Forelimb muscle (tissue), 1 donor: ENCODE measurements at places on chromosomes 2 and 18. TPM values are rescaled to one million over a fixed set of nuclear protein-coding genes. Genes with fewer than 3 reads are reported as not detected.

TUBA3E gene
- not detected for polyA plus RNA-seq

PPM1B gene
- polyA plus RNA-seq, result 31.1 TPM

SERPINB12 gene
- polyA plus RNA-seq, result 0.53 TPM

DSC3 gene
- polyA plus RNA-seq, result 0.34 TPM

MXD1 gene
- polyA plus RNA-seq, result 4.7 TPM

GALNT5 gene
- polyA plus RNA-seq, result 1.9 TPM

RELCH gene
- polyA plus RNA-seq, result 16.1 TPM

PDE11A gene
- 1.00 TPM for polyA plus RNA-seq

GNAL gene
- 1.1 TPM for polyA plus RNA-seq

XIRP2 gene
- 201 TPM for polyA plus RNA-seq

RNU2-63P gene
- not detected for polyA plus RNA-seq

IL1RN gene
- 0.49 TPM for polyA plus RNA-seq

SCG2 gene
- polyA plus RNA-seq, result 0.08 TPM

CKAP2L gene
- polyA plus RNA-seq, result 6.4 TPM

IL1RL1 gene
- polyA plus RNA-seq, result 0.35 TPM

GRCh38 chr2:197782126-197782525, 3.0 kb downstream of the BOLL start:
- no peak for DNase-seq

- no peak for DNase-seq
Observed at GRCh38 chr2:225842939-225843338, 443.4 kb downstream of the NYAP2 start.

DNA sequence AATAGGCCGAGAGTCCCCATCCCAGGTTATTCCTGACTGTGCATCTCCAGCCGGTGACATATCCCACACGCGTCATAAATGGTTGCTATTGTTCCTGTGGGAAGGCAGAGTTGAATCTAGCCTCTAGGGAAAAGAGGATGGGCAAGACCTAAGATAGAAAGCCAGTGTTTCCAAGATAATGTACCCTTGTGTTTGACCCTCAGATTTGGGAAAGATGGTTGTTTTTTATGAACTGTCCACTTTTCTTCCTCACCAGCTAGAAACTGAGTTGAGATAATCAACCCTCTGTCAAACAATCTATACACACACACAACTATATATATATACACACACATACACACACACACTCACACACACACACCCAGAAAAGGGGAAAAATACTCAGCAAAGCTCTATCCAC, 131.0 kb downstream of the PRKCE start:
- DNase-seq, result no peak

DNA sequence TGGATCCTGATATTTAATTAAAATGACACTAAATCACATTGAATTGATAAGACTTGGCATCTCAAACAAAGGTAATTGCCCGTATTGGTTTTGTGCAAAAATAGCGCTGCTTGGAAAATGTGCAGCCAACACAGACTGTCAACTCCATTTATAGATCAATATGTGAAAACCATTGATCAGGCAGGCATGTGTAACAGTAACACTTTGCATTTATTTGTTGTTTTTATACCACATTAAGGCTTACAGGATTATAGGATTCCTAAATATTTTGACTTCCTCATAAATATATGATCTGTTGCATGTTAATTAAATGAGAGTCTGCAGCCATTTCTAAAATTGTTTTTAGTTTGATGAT, 30.2 kb downstream of the ARHGAP15 start:
- no peak for DNase-seq

GRCh38 chr2:133817680-133818566, 249.7 kb upstream of the NCKAP5 start:
- no peak for DNase-seq

DNA sequence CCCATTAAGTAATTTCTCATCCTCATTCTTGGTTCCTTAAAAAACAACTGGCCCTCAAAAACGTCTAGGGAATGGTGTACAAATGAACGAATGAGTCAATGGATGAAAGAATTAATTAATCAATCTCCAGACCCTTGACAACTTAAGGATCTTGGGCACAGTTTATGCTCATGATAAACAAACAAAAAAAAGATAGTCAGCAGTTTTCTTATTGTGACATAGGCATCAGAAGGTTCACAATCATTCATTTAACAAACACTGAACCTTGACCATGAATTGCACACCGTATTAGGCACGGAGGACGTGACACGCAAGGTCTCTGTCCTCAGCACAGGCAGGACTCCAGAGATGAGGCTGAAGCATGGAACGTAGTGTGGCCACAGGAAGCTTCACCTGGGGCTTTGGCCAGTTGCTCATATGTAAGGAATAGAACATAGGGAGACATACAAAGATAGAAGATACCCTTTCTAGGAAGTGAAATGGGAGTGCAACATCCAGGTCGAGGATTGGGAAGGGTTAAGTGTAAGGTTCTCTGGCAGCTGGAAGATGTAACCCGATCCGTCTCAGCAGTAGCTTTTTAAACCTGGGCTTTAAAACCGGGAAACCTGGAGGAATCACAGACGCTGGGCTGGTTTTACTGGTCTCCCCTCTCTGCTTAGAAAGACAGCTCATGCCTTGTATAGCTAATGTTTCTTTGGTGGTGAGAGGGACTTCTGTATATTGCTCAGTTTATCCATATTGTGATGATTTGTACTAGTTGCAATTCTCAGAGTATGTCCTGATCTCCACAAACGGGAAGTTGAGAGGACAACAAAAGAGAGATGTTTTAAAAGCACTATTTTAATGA, 8.9 kb upstream of the LTBP1 start:
- DNase-seq, result no peak

DNA sequence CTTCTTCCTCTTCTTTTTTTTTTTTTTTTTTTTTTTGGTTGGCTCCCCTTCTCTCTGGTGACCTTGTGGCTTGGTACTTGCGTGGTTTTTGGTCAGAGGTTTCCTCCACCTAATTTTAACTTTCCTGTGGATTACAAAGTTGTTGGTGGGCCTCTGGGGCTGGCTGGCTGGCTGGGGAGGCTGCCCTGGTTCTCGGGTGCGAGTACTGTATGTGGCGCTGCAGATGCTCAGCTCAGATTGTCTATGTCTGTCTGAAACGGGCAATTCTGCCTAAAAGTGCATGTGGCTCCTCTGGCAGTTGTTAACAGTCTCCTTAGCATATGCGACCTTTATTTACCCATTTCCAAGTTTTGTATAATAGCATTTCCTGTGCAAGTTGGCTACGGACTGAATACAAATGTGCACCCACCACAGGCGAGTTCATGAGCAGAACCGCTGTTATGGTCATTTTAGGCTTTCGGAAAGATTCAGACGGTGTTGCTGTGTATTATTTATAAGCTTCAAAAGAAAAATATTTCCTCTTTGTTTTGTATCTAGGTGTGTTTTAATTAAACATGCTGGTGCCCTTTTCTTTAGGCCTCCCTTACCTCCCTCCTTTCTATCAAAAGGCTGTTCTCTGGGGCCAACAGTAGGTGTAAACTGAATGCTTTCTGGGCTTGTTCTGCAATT, 4.4 kb downstream of the TBR1 start:
- DNase-seq, result no peak

GRCh38 chr2:16005816-16006536, 65.6 kb downstream of the MYCN start:
- DNase-seq, result no peak

GRCh38 chr2:70886541-70886987, 49.1 kb upstream of the ATP6V1B1 start:
- no peak for DNase-seq

DNA sequence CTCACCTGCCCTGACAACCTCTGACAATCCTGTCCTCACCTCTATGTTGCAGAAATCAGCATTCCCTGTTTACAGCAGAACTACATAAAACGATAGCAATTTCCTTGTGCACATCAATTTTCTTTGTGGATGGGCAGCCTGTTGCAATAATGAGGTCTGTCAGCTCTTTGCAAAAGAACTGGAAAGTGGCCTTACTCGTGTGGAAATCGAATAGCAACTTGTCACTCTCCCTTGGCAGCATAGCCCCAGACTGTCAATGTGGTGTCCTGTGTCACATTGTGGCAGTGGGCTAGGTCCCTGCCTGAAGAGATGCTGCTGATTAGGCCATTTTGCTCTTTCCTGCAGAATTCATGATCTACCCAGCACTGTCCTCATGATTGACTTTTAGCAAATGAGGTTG, 531.9 kb downstream of the CCDC85A start:
- no peak for DNase-seq

GRCh38 chr2:6784291-6784690, 81.4 kb downstream of the CMPK2 start:
- no peak for DNase-seq

- no peak for DNase-seq
Observed at GRCh38 chr2:211766689-211767088, 771.9 kb downstream of the ERBB4 start.

- DNase-seq, result no peak
Observed at GRCh38 chr2:149021761-149022160, 16.7 kb upstream of the LYPD6B start.

GRCh38 chr2:40123746-40124145, 328.1 kb downstream of the SLC8A1 start:
- DNase-seq, result no peak

GRCh38 chr2:237314198-237314597, 99.8 kb downstream of the COL6A3 start:
- DNase-seq, result no peak

- DNase-seq, result no peak
Observed at GRCh38 chr2:18932853-18933252, 343.5 kb upstream of the NT5C1B start.

DNA sequence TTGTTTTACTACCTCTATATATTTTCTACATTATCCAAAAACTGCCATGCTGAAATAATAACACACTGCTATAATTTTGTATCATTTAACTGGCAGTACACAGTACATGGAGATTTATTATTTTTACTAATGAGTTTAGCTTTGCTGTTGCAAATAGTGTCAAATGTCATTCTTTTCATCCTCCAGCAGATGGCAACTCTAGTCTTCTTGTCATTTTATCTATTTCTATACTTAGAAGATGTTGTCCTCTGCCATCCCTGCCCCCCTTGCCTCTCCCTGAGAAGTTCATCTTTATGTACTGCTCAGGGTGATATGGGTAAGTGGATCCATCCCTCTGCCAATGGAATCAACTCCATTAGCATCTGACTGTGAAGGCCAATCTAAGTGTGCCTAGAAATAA, 21.7 kb upstream of the LRRTM1 start:
- no peak for DNase-seq

GRCh38 chr2:109379507-109379906, 234.3 kb downstream of the SEPTIN10 start:
- no peak for DNase-seq

DNA sequence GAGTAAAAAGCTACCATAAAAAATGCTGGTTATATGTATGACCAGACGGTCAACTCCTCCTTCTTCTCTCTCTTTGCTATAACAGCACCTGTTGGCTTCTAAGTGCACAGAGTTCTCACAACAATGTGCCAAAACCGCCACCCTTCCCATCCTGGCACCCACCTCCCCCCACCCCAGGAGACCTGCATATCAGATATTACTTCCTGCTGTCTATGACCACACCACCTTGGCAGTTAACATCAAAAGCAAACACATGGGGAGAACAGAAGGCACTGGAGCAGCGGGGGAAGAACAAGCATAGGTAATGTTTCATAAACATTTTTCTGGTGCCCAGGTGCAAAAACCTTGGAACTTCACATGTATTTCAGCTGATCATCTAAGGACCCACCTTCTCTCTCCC, 15.5 kb downstream of the SPRED2 start:
- DNase-seq, result no peak

- no peak for DNase-seq
Observed at GRCh38 chr2:111239581-111240249, 119.0 kb downstream of the BCL2L11 start.

DNA sequence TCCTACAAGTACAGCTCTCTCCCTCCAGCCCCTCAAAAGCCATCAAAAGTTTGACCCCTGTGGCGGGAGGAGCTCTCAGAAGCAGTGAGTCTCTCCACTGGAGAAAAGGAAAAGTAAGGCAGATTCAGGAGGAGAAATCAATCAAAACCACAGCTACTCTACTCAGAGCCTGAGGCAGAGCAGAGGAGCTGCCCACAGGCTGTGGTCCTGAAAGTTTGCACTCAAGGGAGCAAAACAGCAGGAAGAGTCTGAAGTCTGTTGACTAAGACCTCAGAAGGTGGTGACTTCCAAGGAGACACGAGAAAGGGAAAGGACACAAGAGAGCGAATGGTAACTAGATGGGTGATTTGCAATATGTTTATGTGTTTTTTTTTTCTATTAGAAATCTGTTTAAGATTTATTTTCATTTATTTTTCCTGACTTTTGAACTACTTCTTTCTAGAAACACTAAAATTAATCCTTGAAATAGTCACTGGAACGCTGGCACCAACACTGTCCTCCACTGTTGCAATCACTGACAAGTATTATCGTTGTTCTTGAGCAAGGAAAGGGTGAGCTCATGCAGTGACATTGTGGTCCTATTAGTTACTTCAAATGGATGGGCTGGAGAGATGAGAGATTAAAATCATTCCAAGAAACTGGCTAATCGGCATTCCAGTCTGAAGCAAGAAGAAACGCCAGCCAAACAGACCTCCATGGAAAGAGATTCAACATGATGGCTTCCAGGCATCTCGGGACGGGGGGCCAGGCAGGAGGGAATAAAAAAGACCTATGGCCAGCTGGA, 35.8 kb downstream of the PID1 start:
- DNase-seq, result no peak

DNA sequence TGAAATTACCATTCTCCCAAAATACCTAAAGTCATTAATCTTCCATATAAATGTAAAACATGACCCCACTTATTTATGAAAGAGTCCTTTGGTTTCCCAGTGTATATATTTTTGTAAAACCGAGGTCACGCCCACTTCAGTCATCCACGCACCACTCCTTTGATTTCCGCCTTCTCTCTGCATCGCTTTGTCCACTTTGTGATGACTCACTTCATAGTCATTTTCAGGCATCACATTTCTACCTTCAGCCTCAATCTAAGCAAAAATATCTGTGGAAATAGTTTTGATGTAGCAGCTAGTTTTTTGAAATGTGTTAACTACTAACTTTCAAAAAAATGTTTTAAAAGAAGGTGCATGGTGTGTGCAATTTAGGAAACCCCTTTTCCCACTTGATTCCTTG, 793.5 kb upstream of the SOX11 start:
- no peak for DNase-seq

DNA sequence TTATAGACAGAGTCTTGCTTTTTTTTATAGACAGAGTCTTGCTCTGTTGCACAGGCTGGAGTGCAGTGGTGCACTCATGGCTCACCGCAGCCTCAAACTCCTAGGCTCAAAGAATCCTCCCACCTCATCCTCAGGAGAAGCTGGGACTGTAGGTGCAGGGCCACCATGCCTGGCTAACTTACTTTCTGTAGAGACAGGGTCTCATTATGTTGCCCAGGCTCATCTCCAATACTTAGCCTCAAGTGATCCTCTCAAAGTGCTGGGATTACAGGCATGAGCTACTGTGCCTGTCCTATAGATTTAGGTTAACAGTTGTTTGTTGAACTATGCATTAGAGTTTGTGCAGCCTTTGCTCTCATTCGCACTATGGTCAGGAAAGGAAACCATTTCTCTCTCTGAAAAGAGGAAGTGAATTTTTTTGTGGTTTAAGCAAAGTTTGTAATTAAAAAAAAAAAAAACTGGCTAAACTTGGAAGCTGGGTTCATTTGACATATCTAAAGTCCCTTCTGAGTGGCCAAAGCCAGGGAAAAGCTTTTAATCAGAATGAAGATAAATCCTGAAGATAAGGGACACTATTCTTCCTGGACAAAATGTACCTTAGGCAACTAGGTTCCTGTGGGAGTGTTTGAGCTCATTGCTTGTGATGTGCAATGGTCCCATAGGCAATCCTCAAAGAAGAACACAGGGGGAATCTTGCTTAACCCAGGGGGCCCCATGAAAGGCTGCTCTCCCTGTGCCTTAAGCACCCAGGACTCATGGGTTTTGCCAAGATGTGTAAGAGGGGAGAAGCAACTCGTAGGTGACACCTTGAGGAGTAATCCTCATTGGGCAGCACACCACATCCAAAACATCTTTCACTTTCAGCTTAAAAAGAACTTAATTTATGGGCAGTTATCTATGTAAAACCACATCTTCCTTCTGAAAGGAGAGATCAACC, 201.7 kb downstream of the MREG start:
- no peak for DNase-seq
